Muscle of arm (tissue), 14 donors: ENCODE measurements at places on chromosomes 2 and 18.

DNA sequence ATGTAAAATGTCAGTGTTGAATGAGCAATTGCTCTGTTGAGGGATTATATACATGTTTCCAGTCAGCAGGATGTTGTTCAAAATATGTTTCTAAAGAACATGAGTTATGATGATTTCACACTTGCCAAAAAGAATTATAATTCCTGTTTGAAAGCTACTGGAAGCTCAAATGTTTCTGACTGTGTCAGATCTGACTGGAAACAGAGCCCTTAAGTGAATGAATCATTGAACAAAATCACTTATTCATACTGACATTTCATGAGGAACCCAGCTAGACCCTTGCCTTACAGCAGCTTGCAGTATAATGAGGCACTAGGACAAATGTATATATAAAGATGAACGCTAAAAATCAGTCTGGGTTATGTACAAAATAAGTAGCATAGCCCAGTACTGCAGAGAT lies 35.4 kb upstream of the ITGAV start:
- DNase-seq: no peak

DNA sequence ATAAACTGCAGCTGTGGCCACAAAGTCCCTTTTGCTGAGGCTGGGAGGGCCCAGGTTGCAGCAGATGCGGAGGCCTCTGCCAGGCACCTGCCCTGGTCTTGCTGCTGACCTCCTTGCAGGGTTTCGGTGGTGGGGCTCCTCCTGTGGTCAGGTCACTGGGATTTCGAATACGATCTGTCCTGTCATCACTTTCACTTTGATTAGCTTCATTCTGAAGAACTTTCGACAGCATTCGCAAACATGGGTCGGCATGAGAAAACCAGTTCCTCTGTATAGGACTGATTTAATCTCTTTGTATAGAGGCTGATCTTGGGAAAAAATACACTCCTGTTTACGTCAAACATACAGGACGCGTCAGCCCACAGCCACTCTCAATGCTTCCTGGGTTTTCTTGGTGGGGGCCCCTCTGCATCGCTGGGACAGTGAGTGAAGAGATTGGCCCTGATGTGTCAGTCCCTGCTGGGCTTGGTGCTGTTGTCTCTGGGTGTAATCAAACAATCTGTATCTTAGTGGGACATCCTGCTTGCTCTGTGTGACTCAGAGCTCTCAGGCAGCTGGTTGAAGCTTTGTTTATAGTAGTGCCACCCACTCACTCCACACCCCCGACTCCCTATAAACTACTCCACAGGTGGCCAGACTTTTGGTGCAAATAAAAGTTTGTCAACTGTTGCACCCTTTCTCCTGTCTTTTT lies 209.4 kb upstream of the CXCR4 start:
- no peak for DNase-seq

DNA sequence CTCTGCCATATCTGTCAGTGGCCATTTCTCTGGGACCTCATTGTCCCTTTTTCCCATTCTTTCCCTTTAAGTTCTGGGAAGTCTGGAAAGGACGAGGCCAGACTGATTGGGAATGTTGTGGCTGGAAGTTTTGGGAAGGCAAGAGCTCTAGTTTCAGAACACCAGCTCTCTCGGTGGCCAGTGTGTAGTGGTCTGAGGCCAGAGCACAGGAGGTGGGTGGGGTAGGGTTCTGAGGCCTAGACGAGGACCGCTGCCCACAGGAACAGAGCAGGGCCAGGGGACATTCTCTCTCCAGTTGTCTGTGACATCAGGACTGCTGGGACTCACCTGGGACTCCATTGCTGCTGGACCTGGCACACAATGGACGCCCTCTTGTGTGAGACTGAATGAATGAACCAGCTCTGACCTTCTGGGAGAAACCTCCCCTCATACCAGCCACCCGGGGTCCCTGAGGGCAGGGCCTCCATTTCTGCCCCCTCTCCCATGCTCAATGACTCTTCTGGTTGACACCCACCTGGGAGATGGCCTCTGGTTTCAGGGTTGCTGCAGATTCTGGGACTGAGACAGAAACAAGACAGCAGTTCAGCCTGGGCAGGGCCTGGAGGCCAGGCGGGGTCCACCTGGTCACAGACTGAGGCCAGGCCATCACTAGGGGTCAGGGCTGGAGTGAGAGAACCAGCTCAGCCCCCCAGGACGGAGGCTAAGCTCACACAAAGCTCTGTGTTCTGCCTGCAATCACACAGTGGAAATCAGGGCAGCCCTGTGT lies 8.4 kb upstream of the NPPC start:
- no peak for DNase-seq

DNA sequence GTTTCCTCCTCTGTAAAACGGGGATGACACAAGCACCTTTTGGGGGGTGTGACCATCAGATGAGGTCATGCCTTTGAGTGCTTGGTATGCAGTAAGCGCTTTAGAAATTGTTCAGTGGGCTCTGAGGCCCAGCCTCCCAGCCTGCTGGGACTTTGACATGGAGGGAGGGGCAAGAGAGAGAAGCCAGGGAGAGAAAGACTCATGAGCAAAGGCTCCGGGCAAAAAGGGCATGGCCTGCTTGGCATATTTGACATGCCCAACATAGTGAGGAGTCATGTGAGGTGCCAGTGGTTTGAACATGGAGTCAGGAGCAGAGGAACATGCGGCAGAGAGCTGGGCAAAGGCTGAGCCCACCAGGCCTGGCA lies 14.0 kb downstream of the TNS1 start:
- no peak for DNase-seq

- no peak for DNase-seq
These were observed 53.5 kb downstream of the MEP1B start for GRCh38 chr18:32243358-32243757.
